HuH-7 (cell line): ENCODE measurements at places on chromosomes 3 and 15.

DNA sequence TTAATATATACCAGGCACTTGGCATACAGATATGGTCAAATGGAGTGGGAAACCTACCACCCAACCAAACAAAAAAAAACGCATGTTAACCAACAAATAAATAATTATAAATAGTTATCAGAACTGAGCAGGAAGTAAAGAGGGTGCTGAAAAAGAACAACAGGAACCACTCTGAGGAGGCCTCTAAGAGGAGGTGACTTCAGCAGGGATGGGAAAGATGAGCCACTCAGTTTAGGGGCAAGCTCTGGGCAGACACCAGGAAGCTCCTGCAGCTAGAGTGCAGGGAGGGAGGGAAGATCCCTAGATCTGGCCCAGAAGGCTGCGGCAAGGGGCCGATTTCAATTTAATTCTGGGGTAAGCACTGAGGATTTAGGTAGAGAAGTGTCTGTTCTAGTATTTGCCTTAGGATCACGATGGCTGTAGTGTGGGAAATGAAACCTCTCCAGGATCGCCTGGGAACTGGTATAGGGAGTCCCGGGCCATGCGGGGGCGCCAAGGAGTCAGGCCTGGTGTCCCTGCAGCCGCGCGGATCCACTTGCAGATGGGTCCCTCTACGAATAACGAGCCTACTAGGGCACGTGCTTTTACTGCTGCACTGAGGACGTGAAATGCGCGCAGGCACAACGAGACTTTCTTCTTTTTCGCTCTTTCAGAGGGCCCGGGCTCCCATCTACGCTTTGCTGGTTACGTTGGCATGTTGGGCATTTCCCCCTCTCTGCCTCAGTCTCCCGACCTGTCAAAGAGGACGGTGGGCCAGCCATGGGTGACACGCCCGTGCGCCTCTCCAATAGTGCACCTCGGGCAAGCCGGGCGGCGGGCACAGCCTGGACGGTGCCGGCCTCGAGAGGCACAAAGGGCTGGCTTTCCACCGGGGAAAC lies 1.5 kb upstream of the LIMD1 start:
- DNase-seq: peak; percentile 96

GRCh38 chr3:127350172-127351050 lies 62.6 kb upstream of the PRR20G start:
- no peak for DNase-seq

DNA sequence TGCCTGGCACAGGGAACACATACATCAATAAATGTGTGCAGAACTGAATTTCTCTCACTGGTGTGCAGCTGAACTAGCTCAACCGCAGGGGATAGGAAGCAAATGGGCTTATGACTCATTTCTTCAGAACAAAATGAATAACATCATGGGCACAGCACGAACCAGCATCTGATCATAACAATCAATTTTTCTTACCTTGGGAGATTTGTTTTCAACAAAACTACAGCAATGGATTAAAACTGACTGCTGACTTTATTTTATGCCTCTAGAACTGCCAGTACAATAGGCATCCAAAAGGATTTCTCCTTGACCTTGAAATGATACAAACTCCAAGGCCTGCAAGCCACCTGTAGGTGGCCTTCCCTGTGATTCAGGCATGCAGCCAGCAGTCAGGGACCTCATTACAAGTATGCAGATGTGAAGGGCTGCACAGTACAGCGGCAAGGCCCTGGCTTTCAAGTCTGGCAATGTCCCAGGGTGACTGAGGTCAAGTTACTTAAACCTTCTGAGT lies 26.1 kb downstream of the TAMM41 start:
- no peak for DNase-seq

DNA sequence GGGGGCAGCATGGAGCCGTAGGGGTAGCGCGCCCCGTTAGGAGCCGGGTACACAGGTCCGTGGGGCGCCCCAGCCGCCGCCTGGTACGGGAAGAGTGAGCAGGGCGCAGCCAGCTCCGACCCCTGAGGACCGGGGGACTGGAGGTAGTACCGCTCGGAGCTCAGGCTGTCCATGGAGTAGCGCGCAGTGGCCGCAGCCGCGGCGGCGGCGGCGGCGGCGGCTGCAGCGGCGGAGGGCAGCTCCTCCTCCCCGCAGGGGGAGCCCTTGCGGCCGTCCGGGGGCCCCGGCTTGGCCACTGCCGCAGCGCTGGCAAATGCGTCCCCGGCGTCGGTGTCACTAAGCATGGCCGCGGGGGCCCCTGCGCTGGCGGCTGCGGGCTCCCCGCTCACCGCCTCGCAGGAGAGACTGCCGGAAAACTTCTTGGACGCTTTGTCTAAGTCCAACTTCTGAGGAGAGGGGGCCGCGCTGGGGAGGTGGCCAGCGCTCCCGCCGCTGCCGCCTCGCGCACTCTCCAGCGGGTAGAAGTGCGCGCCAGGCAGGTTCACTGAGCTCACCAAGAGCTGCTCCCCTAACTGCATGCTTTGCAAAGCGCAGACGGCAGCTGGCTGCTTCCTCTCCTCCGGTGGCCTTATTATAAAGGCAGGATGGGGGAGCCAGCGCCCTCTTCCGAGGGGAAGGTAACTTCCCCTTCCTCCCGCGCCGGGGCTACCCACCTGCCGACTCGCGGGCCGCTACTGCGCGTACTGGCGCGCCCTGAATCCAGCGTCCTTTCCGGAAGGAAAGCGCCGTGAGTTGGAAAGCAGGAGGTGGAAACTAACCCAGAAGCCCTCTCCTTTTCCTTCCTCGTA lies at the start of gene EOMES:
Gene EOMES (minus strand): TSS at position 607 of the 848 bp plus-strand sequence. CDS start 29 bp downstream, at position 578.
- peak; percentile 97 for DNase-seq

GRCh38 chr3:85476891-85477495 lies 518.2 kb downstream of the CADM2 start:
- DNase-seq: no peak

GRCh38 chr15:40097096-40097967 lies 11.3 kb downstream of the BMF start:
- no peak for DNase-seq

- DNase-seq: no peak
Measured at GRCh38 chr3:46986055-46986730, 6.7 kb downstream of the NBEAL2 start.
